Calu3 (cell line): ENCODE measurements at places on chromosomes 5 and 9. TPM values are rescaled to one million over a fixed set of nuclear protein-coding genes. Genes with fewer than 3 reads are reported as not detected.

The ITGA2 gene
- 91.9 and 101 TPM in 2 replicates for total RNA-seq

DNA sequence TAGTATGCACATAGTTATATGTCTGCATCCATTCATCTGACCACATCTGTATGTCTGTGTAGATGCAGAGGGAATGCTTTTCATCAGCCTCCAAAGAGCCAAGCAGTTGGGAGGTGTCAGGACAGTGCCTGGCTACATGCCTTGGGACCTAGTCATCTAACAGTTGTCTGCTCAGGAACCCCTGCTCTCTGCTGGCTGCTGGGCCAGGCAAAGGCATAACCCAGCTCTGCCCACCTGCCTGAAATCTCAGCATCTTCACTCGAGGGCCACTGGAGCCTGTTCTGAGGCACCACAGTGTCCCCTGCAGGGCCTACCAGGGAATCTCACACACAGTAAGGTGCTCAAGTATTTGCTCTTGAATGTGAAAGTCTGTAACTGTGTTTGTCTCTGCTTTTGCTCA is 3.7 kb downstream of the C9orf50 start:
- peaks cover 7% of the 10 kb centered on the region for H3K36me3 ChIP-seq
- H3K4me1 ChIP-seq = no peaks in the 10 kb centered on the region
- no peak overlapping the region for H3K27ac ChIP-seq
- H3K27me3 ChIP-seq = no peaks in the 10 kb centered on the region
- DNase-seq = peak; percentile 44

The PSAT1 gene
- 56.0 and 69.5 TPM in 2 replicates for total RNA-seq

The COQ4 gene
- 34.0 and 37.3 TPM in 2 replicates for total RNA-seq

The GPR150 gene
- total RNA-seq = 0.17 and 0.24 TPM in 2 replicates
